ENCODE measurements at places on chromosomes 7 and 10.

- DNase-seq: peak; percentile 57
These were observed 24.8 kb downstream of the GRIFIN start for GRCh38 chr7:2451171-2452073.

- no peak for DNase-seq
These were observed 67.4 kb upstream of the ZNF438 start for GRCh38 chr10:31099094-31099493.

DNA sequence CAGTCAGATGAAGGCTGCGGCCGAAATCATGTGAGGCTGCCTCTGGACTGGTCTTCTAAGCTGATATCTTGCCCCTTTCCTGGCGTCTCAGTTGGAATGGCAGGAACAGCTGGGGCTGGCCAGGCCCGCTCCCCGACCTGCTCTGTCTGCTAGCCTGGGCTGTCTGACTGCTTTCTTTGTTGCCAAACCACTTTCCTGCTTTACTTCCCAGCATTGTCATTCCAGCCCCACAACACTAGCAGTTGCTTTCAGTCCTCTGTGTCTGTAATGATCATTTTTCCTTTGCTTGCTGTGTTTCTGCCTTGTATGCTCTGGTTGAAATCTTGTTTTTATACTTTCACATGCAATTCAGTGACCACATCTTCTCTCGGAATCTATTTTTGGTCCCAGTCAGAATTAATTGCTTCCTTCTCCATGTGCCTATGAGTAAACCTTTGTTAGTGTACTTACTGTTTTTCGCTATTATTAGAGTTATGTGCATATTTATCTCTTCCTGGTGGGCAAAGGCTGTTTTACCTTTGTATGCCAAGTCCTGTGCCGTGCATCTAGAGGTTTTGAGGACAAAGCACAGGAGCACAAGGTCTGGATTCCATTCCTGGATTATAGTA, 21.6 kb downstream of the PRPF18 start:
- DNase-seq: peak; percentile 94

GRCh38 chr7:20435305-20435704, 104.6 kb downstream of the ITGB8 start:
- DNase-seq: no peak

GRCh38 chr7:35285799-35286198, 31.9 kb upstream of the TBX20 start:
- DNase-seq: no peak

GRCh38 chr7:147279514-147279913, 1162.9 kb downstream of the CNTNAP2 start:
- DNase-seq: no peak

DNA sequence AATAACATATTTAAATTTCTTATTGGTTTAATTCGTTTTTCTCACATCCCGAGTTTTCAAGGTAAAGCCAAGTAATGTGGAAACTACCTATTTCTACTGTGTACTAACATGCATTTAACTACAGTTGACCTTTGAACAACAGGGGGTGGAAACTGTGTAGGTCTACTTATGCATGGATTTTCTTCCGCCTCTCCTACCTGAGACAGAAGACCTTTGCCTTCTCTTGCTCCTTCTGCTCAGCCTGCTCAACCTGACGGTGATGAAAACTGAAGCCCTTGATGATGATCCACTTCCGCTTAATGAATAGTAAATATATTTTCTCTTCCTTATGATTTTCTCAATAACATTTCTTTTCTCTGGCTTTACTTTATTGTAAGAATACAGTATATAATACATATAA, 18.5 kb downstream of the MEOX2 start:
- DNase-seq: no peak

DNA sequence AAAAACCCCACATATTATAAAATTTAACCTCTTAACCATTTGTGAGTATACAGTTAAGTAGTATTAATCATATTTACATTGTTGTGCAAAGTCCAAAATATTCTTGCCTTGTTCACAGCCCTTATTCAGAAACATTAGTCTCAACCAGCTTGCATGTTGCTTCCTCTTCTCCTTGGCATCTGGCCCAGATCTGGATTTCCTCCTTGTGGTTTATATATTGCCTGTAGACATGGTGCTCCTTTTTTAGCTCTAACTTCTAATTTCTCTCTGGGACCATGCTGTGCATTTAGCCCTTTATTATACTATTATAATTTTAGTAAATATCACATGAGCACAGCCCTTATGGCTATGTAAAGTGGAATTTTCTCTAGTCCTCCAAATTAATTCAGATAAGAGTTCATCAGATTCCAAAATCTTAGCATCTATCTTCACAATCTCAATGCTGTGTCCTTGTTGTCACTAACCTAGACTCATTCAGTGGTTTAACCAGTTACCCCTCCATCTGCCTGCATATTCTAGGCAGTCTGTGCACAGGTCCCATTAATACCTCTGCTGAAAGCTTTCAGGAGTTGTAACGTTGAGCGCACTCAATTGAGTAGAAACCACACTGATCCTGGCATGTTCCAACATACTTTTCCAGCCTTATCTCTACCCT, 7.9 kb downstream of the CPED1 start:
- peak; percentile 84 for DNase-seq

GRCh38 chr7:83015916-83016315, 146.8 kb downstream of the PCLO start:
- no peak for DNase-seq

DNA sequence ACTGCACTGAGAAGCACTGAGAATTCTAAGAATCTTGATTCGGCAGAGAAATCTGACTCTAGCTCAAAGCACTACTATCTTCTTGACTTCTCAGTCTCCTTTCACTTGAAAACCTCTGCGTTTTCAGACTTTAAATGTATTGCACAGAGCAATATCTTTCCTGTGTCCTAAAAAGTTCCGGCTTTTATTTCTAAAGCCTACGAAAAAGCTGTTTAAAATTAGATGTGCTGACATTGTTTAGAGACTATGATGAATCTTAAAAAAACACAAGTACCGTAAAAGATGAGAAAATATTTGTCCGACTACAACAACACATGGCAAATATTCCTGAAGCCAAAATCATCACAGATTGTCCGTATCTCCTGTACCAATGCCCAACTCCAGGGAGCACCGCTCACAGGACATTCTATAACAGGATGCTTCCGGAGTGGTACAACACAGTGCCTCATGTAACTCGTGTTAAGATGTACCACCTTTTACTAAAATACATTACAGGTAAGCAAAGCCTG, 136.9 kb downstream of the CUBN start:
- no peak for DNase-seq

GRCh38 chr7:15309872-15310271, 251.9 kb downstream of the AGMO start:
- no peak for DNase-seq

- no peak for DNase-seq
These were observed 18.7 kb downstream of the CNPY1 start for GRCh38 chr7:155527664-155528063.

DNA sequence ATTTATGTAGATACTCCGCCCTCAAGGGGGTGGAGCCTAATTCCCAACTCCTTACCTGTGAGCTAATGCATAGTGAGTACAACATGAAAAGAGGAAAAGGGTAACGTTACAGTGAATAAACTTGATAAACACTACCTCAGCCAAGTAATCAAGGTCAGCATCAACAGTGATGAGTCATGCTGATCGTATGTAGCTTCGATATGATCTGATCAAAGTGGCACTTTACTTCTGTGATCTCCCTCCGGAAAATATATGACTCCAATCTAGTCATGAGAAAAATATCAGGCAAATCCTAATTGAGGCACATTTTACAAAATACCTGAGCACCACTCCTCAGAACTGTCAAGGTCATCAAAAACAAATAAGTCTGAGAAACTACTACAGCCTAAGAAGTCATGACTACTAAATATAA, 70.4 kb downstream of the VTI1A start:
- no peak for DNase-seq

GRCh38 chr10:115092555-115093285, 445 bp upstream of the ATRNL1 start:
- peak; percentile 62 for DNase-seq

DNA sequence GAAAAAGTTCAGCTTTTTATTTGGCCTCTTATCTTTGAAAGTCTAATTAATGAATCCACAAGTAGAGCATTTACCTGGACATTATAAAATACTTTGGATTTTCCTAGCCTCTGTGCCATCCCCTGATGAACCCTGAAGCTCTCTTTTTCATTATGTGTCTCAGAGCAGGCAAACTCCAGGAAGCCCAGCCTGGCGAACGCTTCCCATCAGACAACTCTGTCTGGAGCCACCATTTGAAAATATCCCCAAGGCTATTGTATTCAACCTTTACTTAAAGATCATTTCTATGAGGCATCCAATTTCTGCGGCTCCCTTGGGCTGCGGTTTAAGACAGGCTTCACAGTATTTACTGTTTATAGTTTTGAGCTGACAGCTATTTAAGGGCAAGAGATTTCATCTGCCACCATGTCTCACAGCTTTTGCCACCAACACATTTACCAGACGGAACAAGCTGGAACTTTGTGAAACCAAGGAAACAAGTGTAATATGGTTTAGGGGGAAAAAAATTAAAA, 257.2 kb upstream of the GLI3 start:
- DNase-seq: peak; percentile 65

DNA sequence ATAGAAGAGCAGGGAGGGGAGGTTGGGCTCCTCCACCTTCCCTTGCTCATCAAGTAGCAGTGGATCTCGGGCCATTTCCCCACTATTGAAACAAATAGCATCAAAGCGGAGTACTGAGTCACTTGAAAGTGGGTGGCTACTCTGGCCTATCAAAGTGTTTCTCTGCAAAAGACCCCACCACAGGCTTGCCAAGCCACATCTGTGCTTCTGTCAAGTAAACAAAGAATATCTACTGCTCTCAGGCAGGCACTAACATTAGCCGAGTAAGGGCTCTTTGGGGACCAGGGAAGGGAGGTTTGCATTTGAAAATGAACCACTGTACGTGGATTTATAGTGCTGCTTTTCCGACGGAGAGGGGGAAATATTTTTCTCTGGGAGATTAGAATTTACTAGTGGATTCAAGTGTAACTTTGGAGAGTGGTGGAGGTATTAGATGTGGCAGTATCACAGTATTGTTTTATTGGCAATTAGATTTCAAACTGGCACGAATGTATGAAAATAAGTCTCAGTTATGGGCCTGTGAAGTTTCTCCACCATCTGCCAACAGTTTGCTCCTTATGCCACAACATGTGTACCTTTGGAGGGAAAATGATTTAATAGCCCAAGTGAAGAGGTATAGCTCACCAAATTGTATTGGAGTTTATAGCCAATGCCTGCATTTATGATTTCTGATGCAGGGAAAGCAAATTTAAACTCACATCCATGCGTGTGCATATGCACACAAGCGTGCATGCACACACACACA, 97.5 kb downstream of the RPS24 start:
- no peak for DNase-seq

- no peak for DNase-seq
These were observed 193.1 kb upstream of the POM121L12 start for GRCh38 chr7:52842202-52842900.

DNA sequence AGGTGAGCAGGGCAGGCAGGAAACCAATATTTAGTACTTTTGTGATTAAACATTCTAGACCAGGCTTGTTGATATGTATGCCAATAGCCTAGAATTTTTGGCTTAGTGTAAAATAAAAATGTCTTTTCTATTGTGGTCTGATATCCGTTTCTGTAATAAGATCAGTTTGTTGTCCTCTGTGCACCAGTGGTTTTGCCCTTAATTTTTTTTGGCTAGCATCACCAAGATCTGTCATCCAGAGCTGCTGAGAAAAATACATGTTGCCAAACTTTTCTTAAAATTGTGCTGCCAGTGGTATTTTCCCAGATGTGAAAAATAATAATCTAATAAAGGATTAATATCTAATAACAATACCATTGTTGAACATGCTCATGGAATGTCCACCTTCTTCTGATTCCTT, 115.6 kb downstream of the TWIST1 start:
- no peak for DNase-seq

- DNase-seq: no peak
These were observed 13.0 kb upstream of the AP5Z1 start for GRCh38 chr7:4762121-4763055.

DNA sequence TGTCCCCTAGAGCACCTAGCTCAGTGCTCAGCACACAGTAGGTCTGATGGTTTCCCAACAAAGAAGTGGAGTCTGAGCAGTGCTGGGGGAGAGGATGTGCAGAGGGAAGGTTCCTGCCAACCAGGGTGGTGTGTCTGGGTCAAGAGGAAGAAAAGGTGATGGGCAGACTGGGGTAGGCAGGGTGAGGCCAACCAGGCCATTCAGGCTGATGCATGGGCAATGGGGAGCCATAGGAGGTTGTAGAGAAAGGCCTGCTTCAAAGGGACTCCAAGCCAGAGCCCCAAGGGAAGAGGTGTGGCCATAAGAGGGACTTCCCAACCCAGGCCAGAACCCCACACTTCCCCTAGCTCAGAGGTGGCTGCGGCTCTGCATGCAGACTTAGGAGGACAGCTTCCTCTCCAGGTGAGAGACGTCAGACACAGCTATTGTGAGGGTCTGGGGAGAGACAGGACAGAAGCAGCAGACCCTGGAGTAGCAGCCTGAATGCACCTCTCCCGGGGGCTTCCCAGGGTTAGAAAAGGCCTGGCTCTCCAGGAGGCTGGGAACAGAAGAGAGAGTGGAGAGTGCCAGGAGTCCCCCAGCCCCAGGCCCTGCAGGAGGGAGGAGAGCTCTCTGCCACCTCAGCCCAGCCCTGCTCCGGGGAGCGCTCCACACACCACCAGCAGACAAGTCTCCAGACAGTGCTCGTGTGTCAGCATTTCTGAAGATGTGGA, 87.4 kb upstream of the ZMIZ1 start:
- no peak for DNase-seq

GRCh38 chr7:143096146-143096545, 35.7 kb upstream of the PIP start:
- DNase-seq: no peak

DNA sequence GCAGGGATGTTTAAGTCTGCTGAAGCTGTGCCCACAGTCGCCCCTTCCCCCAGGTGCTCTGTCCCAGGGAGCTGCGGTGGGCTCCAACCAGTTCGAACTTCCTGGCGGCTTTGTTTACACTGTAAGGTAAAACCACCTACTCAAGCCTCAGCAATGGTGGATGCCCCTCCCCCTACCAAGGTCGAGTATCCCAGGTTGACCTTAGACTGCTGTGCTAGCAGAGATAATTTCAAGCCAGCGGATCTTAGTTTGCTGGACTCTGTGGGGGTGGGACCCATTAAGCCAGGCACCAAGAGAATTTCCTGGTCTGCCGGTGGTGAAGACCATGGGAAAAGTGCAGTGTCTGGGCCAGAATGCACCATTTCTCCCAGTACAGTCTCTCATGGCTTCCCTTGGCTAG, 56.0 kb downstream of the CCDC7 start:
- DNase-seq: no peak

DNA sequence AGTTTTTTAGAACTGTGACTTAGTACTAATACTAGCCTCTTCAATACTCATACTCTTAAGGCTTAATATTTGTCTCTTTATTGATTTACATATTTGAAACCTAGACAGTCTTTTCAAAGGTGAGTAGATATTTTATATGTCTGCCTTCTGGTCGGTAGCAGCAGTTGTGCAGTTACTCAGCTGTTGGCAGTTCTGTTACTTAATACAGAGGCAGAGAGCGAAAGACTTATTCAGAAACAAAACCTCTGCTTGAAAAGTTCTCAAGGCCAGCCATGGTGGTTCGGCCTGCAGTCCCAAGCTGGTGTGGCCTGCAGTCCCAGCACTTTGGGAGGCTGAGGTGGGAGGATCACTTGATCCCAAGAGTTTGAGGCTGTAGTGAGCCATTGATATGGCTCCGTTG, 84.2 kb downstream of the AUTS2 start:
- DNase-seq: no peak
